ENCODE measurements at places on chromosomes 7 and 10.

- no peak for DNase-seq
These were observed 8.3 kb downstream of the TSPAN14 start for GRCh38 chr10:80462299-80462980.

DNA sequence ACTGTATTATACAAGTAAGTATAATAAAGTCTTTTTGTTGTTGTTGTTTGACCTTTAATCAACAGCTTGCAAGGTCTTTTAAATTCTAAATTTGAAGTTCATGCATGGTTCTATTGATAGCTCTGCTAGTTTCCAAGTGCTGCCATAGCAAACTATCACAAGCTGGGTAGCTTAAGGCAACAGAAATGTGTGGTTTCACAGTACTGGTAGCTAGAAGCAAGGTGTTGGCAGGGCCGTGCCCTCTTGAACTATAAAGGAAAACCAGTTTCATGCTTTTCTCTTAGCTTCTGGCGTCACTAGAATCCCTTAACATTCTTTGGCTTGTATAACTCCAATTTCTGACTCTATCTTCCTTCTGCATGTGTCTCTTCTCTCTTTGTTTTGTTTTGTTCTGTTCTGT lies 1021.9 kb upstream of the AUTS2 start:
- no peak for DNase-seq

DNA sequence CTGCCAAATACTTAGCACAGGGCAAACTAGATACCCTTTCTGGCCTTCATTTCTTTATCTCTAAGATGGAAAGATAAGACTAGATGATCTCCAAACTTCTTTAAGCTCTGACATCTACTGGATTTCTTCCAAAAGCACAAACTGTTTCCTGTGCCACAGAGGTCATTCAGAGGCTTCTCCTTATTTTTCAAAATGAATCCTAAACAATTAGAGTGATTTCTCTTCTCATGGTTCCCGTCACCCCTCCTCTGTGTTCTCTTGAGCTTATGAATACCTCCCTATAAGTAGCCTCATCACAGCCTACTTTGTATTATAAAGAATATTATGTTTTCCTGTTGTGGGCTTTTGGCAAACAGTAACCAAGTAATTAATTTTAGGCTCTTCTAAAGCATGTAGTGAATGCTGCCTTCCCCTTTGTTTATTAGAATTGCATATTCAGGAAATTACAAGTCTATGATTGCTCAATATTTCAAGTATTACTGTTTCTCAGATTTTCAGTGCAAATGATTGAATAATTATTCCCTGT lies 179.5 kb downstream of the REEP3 start:
- no peak for DNase-seq

DNA sequence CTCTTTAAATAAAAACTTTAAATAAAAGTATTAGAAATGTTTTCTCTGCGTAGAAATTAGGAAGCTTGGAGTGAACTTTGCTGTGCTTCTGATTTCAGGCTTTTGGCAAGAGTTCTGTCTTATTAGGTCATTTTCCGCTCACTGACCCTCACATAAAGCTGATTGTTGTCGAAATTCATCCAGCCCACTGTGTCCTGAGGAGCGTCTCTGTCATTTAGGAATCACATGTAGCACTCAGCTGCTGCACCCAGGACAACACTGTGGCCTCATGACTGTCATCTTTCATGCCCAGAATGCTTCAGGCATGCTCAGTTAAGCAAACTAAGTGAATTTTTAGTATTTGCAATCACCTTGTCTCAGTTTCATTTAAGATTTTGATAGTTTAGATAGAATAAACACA lies 57.8 kb upstream of the MSRB2 start:
- DNase-seq = peak; percentile 94

GRCh38 chr7:5697754-5698424 lies 83.6 kb downstream of the RNF216 start:
- peak; percentile 49 for DNase-seq

- DNase-seq = no peak
These were observed 40.4 kb upstream of the KIAA1217 start for GRCh38 chr10:24168258-24169170.

- no peak for DNase-seq
These were observed 43.7 kb upstream of the DGKI start for GRCh38 chr7:137890449-137890921.

DNA sequence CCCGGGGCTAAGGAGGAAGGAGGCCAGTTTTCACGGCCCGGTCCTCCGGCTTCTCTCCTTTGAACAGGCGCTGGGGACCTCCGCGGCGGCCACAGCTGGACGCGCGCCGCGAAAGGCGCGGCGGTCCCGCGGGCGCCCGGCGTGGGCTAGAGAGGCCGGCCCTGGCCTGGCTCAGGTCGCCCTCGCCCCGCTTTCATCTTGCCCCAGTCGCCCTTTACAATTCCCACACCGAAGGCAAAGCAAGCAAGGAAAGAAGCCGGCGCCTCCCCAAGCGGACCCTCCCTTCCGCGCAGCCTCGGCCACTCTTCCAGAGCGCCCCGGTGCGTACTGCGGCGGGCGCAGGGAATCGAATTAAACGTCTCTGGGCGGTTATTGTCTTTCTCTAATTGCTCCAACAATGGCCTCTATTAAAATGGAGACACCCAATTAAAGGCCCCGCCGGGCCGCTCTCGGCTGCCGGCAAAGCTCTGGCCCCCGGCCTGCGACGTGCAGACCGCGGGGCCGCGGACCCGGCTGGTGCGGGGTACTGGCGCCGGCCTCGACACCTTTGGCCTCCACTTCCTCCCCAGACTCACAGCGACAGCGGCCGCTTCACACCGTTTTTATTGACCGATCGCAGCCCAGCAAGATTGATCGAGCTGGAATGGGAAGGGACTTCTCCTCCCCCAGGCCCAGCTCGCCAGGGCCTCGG lies 4.5 kb upstream of the GATA3 start:
- no peak for DNase-seq

DNA sequence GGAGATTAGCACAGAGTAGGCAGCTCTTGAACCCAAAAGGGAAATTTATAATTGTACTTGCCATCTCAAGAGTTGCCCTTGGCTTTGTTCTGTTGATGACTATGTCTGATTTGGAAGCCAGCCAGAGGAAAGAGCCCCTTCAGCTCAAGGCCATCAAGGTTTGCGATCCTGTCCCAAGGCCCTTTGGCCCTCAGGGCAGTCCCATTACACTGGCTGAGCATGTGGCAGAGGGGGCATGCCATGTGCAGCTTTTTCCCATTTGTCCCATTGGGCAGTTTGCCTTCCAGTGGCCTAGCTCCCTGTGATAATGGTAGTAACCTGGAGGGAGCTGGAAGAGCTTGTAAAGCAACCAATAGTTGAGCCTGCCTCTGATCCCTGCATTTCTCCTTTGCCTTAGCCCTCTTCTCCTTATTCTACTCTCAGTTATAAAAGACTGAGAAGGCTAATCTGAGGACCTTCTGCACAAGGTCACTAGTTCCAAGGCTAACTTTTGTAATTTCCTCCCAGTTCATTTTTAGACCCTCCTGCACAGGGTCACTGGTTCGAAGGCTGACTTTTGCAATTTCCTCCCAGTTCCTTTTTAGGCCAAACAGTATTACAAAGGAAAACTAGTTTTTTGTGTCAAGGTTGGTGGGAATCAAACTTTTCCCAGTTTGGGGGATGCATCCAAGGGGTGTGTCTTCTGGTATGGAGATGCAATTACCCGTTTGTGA lies 31.0 kb upstream of the ARHGAP12 start:
- DNase-seq = no peak

GRCh38 chr7:159195946-159196345 lies 51.3 kb upstream of the VIPR2 start:
- no peak for DNase-seq

DNA sequence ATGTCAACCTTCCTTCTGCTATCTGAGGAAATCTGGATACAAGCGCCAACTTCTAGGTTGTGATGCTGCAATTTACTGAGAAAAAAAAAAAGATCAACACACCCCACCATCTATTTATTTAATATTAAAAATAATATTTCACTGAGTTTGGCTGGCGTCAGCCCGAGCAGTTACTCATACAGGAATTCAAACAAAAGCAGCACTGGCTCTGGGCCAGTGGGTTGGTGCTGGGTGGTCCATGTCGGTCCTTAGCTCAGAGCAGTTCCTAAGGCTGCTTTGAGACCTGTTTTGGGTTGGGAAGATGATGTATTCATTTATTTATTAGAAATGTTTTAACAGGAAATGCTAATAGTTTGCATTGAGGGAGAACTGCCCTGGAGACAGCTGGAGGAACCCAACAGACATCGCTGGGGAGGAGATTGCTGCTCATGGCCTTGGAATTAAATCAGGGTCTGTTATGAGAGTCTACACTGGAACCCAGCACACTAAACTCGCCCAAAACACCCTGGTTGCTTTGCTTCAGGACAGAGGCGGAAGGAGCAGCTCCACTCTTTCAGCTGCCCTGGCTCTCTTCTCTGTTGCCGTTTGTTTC lies 36.3 kb upstream of the GOT1 start:
- DNase-seq = no peak

- DNase-seq = no peak
These were observed 190.1 kb downstream of the TMEM178B start for GRCh38 chr7:141263983-141264382.

DNA sequence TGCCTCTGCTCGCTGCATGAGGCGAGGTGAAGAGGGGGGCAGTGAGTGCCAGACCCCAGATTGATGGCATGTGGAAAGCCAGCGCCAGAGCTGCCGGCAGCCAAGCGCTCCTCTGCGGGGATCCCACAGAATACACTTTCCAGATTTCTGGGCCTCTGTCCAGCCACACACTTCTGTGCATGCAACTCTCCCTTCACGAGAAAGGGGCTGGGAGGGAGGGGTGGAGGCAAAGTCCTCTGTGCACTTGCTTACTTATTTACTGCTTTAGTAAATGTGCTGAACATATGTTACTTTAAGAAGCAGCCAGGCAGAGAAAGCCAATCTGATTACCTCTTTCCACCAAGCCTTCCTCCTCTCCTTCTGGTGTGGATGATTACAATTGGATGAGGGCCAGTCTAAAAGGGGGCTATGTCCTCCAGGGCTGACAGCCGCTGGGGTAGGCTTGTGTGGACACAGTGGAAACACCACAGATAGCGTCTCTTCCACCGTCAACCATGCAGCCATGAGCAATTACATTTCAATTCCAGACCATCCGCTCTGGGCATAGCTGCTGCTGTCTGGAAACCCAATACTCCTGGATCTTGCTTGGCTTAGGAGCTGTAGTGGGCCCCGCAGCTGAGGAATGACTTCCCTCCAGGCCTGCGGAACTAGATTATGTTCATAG lies 322.8 kb upstream of the ANKRD30A start:
- DNase-seq = peak; percentile 10

Measured in globus pallidus (tissue), 1 donor.